ENCODE measurements at places on chromosomes 7 and 10.

GRCh38 chr10:72886621-72887020, 6.9 kb upstream of the OIT3 start:
- no peak for DNase-seq

GRCh38 chr10:132189016-132189415, 2.3 kb downstream of the DPYSL4 start:
- no peak for DNase-seq

GRCh38 chr10:131013281-131013912, 298.1 kb downstream of the TCERG1L start:
- DNase-seq, result no peak

- no peak for DNase-seq
Observed at GRCh38 chr7:33091111-33091531, 18.1 kb downstream of the RP9 start.

GRCh38 chr7:124459101-124460055, 306.2 kb downstream of the GPR37 start:
- DNase-seq, result no peak

GRCh38 chr7:157635148-157635500, 298.3 kb downstream of the DNAJB6 start:
- no peak for DNase-seq
